Subcutaneous preadipocyte (primary cell): ENCODE measurements at places on chromosomes 16 and 17. TPM values are rescaled to one million over a fixed set of nuclear protein-coding genes. Genes with fewer than 3 reads are reported as not detected.

The KLHL10 gene
- under 0.01 and 0.37 TPM in 2 replicates for total RNA-seq

The OR1A1 gene
- not detected in 2 replicates for total RNA-seq

The CSH2 gene
- total RNA-seq = not detected in 2 replicates

The AKTIP gene
- total RNA-seq = 10.3 and 14.5 TPM in 2 replicates

The CDH3 gene
- 0.20 TPM in 1 of 2 replicates, not detected in the other for total RNA-seq

The ABCC11 gene
- total RNA-seq = under 0.01 and 0.39 TPM in 2 replicates

The BTBD17 gene
- not detected in 2 replicates for total RNA-seq

The DOC2A gene
- 0.20 and 0.37 TPM in 2 replicates for total RNA-seq

The XAF1 gene
- 4.3 and 12.1 TPM in 2 replicates for total RNA-seq

The PLEKHM1 gene
- total RNA-seq = 23.9 and 27.8 TPM in 2 replicates

The MAP3K14 gene
- 1.8 and 3.3 TPM in 2 replicates for total RNA-seq
